ENCODE measurements at places on chromosomes 1 and 21. TPM values are rescaled to one million over a fixed set of nuclear protein-coding genes. Genes with fewer than 3 reads are reported as not detected.

Gene TRIM33
- 29.7 TPM for total RNA-seq

Gene LRRC53
- not detected for total RNA-seq

Gene SLC16A4
- 15.3 TPM for total RNA-seq

Gene C4BPB
- not detected for total RNA-seq

Gene DNALI1
- total RNA-seq, result 2.0 TPM

GRCh38 chr1:169931795-169932231, 38.1 kb upstream of the SCYL3 start:
- DNase-seq, result no peak

GRCh38 chr1:223852337-223852736, 6.6 kb upstream of the TP53BP2 start:
- DNase-seq, result no peak

DNA sequence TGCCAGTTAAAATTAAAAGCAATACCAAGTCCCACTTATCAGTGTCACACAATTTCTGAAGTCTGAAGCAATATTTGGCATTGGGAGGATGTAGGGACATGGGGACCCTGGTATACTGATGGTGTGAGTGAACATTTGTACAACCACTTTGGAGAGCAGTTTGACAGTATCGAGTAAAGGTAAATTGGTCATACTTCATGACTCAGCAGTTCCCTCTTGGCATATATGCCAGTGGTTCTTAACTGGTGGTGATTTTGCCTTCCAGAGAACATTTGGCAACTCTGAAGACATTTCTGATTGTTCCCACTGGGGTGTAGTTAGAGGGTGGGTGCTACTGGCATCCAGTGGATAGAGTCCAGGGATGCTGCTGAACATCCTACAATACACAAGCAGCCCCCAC, 19.7 kb downstream of the FMOD start:
- no peak for DNase-seq

DNA sequence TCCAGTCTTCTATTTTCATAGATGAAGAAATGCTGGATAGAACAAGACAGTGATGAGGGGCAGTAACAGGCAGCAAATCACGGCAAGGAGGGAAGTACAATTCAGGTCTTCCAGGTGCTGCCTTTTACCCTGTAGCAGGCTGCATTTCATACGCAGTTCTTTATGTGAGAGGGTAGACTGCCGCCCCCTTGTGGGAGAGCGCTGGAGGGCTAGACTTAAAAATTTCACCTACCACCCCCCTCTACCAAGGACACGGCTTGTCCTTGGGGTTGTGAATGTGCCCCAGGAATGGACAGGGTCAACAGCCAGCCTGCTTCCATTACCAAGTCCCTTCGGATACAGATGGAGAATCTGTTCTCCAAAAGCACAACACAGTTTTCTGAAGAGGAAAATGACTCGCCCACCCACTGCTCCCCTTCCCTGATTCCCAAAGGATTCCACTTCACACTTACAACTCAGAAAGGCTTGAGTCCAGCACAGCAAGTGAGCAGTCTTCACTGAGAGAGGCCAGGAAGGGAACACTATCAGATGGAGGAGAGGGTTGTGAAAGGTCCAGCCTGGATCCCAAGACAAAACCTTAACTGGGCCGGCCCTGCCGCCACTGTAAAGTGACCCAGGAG, 7.4 kb downstream of the WDR77 start:
- no peak for DNase-seq

GRCh38 chr1:244778344-244778743, 57.1 kb upstream of the COX20 start:
- peak; percentile 32 for DNase-seq

DNA sequence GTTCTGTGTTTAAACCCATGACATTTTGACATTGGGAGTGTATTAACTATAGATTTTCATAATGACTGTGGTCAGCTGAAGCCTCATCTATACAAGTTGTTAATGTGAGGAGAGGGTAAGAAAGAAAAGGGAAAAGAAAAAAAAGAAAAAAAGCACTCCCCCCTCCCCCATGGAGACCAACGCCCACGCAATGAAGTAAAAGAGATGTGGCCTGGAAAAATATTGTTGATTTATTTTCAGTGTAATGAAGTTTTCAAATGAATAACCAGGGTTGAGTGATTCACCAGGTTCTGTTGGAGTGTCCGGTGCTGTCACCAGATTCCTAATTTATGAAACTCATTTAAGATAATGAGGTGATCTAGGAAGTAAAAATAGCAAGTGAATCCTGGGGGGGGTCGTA, 4.7 kb downstream of the RNF220 start:
- no peak for DNase-seq

- no peak for DNase-seq
These were observed 25.3 kb downstream of the SERTAD4 start for GRCh38 chr1:210257698-210258529.

DNA sequence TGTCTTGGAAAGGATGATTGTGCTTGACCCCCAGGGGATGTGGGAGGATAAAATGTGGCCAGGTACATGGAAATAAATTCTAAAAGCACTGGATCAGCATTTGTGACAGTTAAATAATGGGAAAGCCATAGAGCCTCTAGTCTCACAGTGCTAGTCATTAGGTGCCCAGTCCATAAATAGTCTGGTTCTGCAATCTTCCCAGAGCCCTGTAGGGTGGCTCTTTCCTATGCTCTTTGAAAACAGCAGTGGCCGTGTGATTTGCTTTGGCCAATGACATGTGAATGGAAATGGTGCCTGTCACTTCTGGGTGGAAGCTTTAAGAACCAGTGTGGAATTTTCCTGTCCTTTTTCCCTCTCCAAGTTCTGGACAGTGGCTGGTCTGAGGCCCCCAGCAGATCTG, 113.2 kb downstream of the TRABD2B start:
- DNase-seq, result no peak

- no peak for DNase-seq
These were observed 169.8 kb downstream of the DAB1 start for GRCh38 chr1:57254022-57254421.

DNA sequence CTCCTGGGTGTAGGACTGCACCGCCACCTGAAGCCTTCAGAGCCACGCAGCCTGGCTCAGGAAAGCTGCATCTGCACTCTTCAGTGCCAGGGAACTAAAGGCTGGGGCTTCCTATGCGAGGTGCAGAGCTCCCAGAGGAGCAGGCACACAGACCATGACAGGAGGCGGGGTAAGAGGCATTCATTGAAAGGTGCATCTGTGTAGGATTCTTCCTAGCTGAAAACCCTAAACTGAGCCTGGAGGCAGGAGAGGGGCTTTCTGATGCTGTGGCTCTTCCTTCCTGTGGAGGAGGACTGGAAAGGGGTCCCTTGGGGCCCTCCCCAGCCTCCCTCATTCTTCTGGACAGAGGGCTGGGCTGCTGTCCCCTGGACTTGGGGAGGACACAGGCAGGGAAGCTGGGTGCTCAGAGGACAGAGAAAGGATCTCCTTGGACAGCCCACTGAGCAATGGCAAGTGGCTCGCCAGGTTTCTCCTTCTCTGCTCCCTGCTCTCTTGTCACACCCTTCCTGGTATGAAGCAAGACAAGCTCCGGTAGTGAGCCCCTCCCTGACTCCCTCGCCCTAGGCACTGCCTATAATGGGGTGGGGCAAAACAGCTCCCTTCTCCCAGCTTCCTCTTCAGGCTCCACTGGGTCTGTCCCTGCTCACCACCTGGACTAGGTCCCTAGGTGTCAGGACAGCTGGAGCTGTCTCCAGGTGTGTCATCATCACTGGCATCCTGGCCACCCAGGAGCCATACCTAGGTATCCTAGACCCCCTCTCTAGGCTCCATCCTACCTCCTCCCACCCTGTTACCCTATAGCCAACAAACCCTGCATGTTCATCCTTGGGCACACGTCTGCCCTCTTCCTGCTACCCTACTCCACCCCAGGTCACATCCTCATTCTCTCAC, 20.0 kb downstream of the S100A6 start:
- DNase-seq, result no peak

- DNase-seq, result no peak
These were observed 35.5 kb downstream of the EIF2B3 start for GRCh38 chr1:44950892-44951291.

DNA sequence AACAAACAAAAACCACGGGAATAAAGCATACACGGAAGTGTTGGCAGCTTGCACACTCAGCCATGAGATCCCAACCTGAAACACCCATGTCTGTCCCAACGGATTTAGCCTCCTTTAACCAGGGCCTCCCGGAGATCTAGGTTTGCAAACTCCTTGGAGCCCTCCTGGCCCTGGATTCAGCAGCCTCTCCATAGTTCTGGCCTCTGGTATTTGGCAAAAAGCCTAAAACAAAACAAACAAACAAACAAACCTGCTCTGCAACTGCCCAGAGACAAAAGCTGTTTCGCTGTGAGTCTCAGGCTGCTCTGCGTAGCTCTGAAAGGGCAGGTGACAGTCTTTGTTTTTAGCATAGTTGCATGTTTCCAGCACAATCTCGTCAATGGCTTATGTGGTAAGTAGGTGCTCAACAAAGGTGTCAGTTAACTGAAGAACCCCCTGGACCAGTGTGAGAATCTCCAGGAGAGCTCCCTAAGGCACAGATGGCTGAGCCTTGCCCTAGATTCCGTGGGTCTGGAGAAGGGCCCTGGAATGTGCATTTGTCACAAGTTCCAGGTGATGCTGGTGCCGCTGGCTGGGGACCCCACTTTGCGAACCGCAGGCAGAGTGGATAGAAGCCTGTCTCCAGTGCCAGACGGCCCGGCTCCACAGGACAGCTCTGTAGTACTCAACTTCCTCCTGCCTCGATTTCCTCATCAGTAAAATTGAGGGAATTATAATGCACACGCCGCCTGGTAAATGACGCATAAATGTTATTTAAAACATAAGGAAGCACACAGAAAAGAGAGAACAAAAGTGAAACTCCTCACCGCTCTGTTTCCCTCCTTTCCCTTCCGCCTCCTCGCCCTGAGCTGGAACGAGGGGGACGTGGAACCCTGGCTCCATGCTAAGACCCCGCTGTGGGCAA, 86.2 kb downstream of the RIPK4 start:
- DNase-seq, result no peak

GRCh38 chr1:84000954-84001495, 2.1 kb upstream of the TTLL7 start:
- no peak for DNase-seq

- DNase-seq, result no peak
These were observed 9.4 kb upstream of the BARHL2 start for GRCh38 chr1:90726425-90726985.

GRCh38 chr1:247210062-247210375, 38.2 kb upstream of the ZNF124 start:
- no peak for DNase-seq

All from pulmonary artery endothelial cell (primary cell).